CD4-positive, alpha-beta T cell treated with Interleukin-17A for 4 hours (primary cell): ENCODE measurements at places on chromosomes 4 and X.

GRCh38 chr4:185838104-185838452 lies 26.1 kb upstream of the SORBS2 start:
- DNase-seq, result no peak

GRCh38 chr4:87490664-87491369 lies 38.4 kb downstream of the SPARCL1 start:
- DNase-seq, result no peak

GRCh38 chr4:112069110-112069509 lies 76.1 kb upstream of the FAM241A start:
- no peak for DNase-seq

DNA sequence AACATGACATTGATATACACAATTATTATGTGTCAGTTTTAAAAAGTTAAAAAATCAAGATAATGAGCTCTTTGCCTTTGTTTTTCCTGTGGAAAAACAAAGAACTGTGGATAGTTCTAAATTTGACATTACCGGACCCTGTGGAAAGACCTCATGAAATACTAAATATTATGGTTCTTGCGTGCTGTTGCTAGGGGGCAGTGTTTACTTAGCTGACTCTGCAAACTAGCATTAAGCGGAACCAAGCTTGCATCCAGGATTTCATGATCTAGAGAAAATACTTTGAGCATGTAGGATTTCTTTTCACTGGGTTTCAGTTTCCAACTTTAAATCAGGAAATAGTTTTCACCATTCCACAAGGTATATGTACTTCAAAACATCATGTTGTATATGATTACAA lies 33.6 kb downstream of the CLCN4 start:
- DNase-seq, result peak; percentile 10

DNA sequence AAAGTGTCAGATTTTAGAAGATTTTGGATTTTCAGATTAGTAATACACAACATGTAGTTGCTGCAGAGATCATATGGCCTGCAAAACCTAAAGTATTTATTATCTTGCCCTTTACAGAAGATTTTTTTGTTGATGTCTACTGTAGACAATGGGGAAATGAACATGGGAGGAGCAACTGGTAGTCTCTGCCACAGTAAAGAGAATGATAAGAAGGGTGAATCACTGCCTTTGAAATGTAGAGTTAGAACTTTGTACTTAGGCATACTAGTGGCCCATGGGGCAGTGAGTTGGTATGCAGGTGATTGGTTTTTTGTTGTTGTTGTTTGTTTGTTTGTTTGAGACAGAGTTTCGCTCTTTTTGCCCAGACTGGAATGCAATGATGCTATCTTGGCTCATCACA lies 50.1 kb downstream of the GAB1 start:
- DNase-seq, result no peak

- DNase-seq, result no peak
Measured at GRCh38 chrX:1398431-1399340, 6.8 kb upstream of the SLC25A6 start.

- no peak for DNase-seq
Measured at GRCh38 chr4:158704274-158704673, 18.9 kb downstream of the PPID start.

- no peak for DNase-seq
Measured at GRCh38 chr4:182801636-182802035, 115.5 kb downstream of the DCTD start.

DNA sequence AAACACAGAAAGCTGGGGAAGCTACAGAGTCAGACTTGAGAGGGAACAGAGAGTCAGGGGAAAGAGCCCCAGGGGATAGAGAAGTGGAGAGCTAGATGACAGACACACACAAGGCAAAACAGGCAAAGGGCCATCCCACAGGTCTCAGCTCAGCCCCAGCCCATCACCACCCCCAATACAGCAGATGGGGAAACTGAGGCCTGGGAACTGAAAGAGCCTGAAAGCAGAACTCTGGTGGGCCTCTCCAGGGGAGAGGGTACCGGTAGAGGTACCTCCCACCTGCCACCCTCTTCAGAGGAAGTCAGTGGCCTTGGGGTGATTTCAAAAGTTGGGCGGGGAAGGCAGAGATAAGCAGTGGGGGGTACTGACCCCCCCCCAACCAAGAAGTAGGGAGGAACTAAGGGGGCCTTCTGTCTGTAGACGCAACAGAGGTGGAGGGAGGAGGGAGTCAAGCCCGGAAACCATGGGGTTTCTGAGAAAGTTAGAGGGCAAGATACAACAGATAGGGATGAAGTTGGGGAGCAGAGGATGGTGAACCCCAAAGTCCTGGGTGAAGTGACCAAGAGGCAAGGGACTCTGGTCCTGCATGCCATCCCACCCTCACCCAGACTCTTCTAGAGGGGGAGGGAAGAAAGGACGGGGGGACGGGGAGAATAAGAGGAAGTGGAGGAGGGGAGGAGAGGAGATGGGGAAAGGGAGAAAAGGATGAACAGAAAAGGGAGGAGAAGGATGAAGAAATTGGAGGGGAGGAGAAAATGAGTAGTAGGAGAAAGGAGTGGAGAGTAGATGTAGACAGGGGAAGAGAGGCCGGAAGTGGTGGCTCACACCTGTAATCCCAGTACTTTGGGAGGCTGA lies 3.2 kb downstream of the GATA1 start:
- DNase-seq, result no peak

DNA sequence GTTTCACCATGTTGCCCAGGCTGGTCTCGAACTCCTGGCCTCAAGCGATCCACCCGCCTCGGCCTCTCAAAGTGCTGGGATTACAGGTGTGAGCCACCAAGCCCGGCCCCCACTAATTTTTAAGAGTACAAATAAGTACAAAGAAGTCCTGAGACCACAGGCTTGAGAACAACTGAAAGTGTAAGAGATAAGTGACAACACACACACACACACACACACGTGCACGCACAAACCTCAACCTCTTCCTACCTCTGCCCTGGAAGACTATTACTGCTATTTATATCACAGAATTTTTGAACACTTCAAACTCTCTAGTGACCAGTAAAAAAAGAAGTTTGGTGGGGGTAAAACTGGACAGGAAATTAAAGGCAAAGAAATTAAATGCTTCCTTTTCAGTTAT lies 7.5 kb downstream of the KLHL15 start:
- peak; percentile 29 for DNase-seq

DNA sequence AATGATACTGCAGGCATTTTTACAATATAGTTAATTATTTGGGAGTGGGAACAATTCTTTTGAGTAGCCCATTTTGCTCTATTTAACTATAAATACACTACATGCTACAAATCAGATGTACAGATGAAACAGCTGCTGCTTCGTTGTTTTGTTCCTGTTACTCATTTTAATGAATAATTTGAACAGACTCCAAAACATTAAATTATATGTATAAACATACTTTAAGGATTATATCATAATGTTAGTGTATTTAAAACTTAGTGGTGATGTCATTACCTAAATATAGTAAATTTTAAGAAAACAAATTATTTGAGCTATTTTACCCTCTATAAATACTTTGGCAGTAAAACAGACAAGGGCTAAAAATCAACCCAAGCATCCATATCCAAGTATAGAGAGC lies 60.7 kb downstream of the GAB1 start:
- DNase-seq, result no peak

GRCh38 chr4:37687681-37688080 lies 1.5 kb upstream of the RELL1 start:
- DNase-seq, result no peak

GRCh38 chr4:122700178-122700725 lies 32.3 kb upstream of the BBS12 start:
- DNase-seq, result no peak

DNA sequence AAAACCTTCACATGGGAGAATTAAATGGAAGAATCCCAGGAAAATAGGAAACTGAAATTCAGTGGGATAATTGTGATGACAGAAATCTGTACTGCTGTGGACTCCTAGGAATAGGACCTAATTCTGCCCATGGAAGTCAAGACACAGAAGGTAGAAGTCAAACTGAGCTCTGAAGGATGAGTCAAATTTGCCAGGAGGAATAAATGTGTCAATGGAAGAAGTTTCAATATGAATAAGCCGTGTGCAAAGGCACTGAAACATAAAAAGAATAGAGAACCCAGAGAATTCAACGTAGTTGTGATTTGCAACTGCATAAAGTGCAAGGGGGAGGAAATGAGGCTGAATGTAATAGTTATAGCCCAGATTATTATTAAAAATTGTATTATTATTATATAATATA lies 11.6 kb downstream of the ENAM start:
- no peak for DNase-seq

DNA sequence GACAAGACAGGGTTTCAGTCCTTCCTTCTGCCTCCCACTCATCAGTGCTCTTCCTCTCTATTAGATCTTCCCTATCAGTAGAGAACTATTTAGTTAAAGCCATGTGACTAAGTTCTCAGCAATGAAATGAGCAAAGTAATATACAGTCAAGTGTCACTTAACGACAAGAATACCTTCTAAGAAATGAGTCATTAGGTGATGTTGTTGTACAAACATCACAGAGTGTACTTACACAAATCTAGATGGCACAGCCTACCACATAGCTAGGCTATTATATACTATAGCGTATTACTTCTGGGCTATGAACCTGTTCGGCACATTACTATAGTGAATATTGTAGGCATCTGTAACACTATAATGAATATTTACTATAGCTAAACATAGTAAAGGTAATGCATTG lies 71.3 kb downstream of the POU4F2 start:
- no peak for DNase-seq

GRCh38 chr4:108651014-108651791 lies 804 bp downstream of the OSTC start:
- no peak for DNase-seq

GRCh38 chr4:61921920-61922319 lies 721.8 kb downstream of the ADGRL3 start:
- DNase-seq, result no peak

- DNase-seq, result no peak
Measured at GRCh38 chr4:155491336-155492120, 114.8 kb upstream of the MAP9 start.

DNA sequence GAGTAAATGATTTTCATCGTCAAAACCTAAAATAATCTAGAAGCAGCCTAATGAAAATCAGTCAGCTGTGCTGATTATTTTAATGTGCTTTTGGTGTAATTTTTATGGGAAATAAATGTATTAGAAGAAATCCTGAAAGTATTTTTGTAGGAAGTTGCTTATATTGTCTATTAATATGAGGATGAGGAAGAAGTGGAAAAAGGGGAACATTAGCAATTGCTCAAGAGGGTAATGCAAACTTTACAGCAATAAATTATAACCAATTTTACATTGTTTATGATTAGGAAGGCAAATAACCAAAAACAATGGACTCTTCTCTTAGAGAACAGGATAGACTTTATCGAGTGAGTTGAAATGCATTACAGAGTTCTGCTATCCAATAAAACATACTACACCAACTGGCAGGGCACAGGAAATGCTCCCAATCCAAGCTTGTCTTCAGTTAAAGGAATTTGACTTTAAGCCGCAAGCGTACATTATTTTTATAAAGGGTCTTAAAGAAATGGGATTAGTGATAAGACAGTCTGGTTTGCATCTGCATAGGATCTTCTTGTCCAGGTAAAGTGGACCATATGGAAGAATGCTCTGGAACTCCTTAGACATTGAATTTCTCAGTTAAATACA lies 374.8 kb downstream of the PDGFC start:
- no peak for DNase-seq

DNA sequence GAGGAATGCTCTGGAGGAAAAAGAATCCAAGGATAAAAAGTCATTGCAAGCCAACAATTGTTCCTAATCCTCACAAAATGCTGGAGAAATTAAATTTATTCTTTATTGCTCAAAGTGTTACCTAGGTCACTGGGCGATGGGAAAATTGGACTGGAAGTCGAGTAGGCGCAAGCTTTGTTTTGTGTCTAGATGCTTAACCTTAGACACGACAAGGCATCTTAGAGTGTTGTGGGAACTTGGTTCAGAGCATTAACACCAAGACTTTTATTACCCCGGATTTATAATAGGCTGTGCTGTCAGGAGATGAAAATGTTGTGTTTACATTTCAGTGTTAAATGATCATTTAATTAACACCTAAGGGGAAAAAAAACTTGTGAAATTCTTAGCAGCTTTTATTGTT lies 25.1 kb downstream of the SLIT2 start:
- DNase-seq, result no peak

GRCh38 chr4:124590480-124590879 lies 122.1 kb downstream of the ANKRD50 start:
- DNase-seq, result no peak

GRCh38 chrX:47458528-47458927 lies 24.5 kb downstream of the ZNF41 start:
- no peak for DNase-seq

GRCh38 chrX:96684339-96685209 lies at the start of gene DIAPH2:
DIAPH2 (plus strand) TSS chrX:96684842.
- DNase-seq, result peak; percentile 76

- no peak for DNase-seq
Measured at GRCh38 chr4:40992472-40993295, 221.7 kb downstream of the APBB2 start.

- no peak for DNase-seq
Measured at GRCh38 chr4:81566161-81566591, 94.5 kb upstream of the RASGEF1B start.

DNA sequence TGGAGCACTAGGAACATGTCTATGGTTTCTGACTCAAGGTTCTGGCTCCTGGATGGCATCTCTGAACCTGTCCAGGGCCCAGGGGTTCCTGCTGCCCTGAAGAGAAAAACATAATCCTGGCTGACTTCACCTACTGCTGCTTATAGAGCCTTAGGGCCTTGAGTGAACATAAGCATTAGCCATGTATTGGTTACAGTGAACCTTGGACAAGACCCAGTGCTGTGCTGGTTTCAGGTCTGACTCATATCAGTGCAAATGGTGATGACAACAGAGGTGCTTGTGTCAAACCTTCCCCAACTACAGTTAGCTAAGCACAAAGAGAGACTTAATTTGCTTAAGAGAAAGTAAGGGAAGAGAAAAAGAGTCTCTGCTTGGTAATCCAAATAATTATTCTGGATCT lies 1047.2 kb downstream of the GLUD2 start:
- no peak for DNase-seq

DNA sequence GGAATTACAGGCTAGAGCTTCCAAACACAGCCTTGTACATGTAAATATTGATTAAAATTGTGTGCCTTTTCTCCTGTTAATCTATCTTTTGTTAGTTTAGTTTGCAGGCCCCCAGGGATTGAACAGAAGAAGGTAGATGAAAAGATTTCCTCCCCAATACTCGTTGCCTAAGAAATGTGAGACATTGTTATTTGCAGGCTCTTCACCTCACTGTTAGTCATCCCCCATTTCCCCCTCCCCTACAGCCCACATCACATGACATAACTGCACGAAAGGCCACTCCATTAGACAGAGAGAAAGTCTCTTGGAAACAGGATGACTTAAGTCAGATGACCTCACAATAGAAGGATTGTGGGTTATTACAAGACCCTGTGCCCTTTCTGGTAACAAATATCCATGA lies 13.3 kb upstream of the MID1 start:
- no peak for DNase-seq
